ENCODE measurements at places on chromosomes 6 and 20.

DNA sequence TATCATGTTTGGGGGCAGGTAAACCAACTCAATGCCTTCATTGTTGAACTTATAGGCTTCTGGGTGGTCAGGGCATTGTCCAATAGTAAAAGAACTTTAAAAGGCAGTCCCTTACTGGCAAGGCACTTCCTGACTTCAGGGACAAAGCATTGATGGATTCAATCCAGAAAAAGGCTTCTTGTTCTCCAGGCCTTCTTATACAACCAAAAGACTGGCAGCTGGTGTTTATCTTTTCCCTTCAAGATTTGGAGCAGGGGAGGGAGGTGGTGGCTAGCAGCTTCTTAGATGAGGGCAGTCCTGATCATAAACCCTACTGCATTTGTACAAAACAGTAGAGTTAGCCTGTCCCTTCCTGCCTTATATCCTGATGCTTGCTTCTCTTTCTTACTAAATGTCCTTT is 57.5 kb downstream of the NCOA3 start:
- DNase-seq: no peak

DNA sequence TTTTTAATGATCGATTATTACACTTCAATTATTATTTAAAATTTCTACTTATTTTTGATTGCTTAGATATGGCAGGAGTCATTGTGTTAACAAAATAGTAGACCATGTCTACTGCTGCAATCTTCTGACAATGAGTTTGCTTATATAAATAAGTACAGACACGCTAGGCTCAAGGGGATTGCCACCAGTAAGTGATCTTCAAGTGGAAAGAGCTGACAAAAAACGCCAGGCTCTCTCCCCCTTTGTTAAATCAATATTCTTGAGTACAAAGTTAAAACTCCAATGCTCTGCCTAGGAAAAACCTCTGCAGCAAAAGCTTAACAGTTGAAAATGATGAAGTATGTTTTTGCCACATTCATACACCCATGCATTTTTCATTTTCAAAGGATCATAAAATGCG is 738.1 kb downstream of the HDGFL1 start:
- DNase-seq: no peak

GRCh38 chr20:47907031-47907675 is 121.9 kb upstream of the SULF2 start:
- no peak for DNase-seq

GRCh38 chr6:39057251-39058155 is 8.9 kb downstream of the GLP1R start:
- DNase-seq: no peak

DNA sequence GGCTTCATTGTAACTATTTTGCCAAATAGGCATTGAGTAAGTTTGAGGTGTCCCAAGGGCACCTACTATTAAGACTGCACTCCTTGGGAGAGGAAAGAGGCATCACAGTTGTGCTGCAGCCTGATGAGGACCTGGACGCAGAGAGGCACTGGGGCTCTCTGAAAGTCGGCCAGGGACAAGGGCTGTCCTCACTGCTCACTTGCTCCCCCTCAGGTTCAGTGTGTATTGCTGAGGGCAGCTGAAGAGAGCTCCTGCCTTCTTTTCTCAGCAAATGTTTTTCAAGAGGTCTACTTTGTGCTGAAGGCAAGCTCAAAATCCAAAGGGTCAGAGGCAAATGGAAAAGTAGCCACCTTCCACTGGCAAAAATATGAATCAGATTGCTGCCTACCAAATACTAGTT is 331.8 kb downstream of the RIMS1 start:
- DNase-seq: no peak

DNA sequence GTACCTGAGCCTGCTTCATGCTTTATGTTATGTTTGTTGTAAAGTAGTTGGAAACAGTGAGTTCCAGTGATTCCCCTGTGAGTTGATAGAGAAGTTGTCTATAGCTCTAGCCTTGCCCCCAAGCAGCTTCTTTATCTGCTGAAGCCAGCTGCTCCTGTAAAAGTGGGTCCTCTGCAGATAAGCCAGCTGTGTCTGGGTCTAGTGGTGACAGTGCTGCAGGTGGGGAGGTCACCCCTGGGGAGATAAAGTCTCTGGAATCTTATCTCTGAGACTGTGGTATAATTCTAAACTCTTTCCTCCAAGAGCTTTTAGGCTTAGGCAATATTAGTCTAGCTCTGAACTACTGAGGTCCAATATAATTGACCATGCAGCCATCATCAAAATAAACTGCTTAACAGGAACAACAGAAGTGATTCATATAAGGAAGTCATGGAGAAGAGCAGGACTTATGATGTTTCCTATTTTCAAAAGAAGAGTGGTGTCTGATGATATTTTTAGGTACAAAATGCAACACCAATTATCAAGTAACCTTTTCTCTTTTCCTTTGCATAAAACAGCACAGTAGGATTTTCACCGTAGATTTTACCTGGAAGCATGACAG is 44.2 kb upstream of the TMEM217 start:
- no peak for DNase-seq

DNA sequence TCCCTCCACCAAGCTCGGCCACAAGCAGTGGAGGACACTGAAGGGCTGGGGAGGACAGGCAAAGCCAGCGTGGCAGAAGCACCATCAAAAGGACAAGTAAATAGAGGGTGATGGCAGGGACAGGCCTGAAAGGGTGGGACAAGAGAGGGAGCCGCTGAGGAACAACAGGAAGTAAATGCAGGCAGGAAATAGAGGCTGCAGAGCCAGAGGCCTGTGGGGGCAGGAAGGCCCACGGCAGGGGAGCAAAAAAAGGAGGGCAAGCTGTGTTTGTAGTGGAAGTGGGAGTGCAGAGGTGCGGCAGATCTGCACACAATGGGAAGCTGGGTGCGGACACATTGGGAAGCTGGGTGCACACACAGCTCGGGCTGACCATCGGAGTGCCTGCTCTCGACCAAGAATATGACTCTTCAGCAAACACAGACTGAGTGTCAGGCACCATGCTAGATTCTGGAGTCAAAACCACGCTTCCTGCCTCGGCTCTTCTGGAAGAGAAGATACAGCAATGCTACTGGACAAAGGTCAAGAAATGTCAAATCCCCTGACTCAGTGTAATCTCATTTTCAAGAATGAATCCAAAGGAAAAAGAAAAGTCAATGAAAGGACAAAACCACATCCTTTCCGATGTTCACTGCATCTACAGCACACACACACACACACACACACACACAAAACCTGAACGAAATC is 40.4 kb upstream of the RAB22A start:
- DNase-seq: no peak

GRCh38 chr20:52552181-52552872 is 360.7 kb upstream of the ZFP64 start:
- no peak for DNase-seq

- DNase-seq: no peak
Measured at GRCh38 chr6:169881976-169882375, 130.6 kb downstream of the ERMARD start.

GRCh38 chr6:19059102-19059501 is 672.0 kb downstream of the RNF144B start:
- DNase-seq: no peak

DNA sequence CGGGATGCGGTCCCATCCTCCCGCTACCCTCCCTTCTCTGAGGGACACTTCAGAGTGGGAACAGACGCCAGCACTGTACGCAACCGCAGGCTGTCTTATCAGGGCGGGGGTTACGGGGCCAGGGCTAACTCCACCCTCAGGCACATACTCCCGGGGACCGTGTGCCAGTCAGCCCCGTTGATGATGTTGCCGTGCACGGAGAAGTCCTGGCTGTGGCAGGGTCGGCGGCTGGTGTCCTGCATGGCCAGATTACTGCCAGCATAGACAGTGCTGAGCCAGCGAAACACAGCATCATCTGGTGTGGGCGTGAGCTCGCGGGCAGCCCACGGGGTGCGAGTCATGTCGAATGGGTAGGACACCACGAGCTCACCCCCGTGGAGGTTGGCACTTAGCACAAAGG is 5.0 kb downstream of the CPXM1 start:
- DNase-seq: no peak

GRCh38 chr20:38798266-38798665 is 7.2 kb upstream of the PPP1R16B start:
- DNase-seq: no peak

GRCh38 chr6:149060300-149060984 is 257.1 kb upstream of the TAB2 start:
- no peak for DNase-seq

GRCh38 chr6:75349262-75349984 is 64.8 kb upstream of the TMEM30A start:
- no peak for DNase-seq

- DNase-seq: no peak
Measured at GRCh38 chr6:149716181-149716963, 1.5 kb downstream of the LATS1 start.

GRCh38 chr6:88380083-88380482 is 213.9 kb upstream of the CNR1 start:
- no peak for DNase-seq

- DNase-seq: no peak
Measured at GRCh38 chr6:10598084-10598960, 77.2 kb downstream of the GCNT2 start.

DNA sequence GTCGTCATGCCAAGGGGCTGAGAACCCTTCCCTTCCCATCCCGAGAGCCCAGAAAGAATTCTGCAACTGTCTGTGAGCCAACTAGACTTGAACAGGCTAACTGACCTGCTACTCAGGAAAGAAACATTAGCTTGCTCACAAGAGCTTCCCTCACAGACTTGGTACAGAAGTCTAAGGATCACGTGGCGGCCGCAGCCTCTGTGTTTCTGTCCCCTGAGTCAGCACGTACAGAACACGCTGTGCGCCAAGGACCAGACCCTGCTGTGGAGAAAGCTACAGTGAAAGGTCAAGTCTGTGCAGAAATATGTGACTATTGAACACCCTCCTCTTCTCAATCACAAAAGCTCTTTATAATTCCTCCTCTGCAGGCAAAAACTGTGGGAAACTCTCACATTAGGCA is 151.3 kb upstream of the QKI start:
- no peak for DNase-seq

- DNase-seq: no peak
Measured at GRCh38 chr6:45488889-45489288, 111.2 kb upstream of the SUPT3H start.

DNA sequence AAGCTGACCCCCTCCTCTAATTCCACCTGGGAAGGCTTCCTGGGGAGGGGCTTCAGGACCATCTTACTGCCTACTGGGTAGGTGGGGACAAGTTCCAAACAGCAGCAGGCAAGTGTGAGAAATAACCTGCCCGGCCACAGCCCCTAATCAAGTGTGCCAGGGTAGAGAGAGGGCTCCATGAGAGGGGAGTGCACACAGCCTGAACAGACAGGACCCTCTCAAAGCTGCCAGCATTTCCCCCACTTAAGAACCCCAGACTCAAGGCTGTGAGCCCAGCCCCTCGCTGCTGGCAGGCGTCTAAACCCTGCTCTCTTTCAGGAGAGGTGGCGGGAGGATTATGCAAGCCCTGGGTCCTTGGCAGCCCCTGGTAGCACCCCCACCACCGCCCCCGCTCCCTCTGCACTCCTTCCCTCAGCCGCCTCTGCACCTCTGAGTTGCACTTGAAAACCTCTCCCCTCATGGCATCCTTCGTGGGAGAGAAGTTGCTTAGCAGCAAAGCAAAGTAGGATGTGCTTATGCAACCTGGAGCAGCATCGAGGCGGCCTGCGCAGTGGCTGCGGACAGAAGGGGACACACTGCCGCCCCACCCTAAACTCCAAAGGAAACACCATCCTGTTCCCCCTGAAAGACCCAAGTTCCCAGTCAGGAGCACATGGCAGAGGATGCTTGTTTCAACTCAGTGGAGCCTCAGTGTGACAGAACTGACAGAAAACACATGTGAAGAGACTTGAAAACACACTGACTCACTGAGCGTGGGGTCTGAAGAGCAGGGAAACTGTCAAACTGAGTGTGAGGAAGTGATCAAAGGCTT is 10.5 kb downstream of the DDRGK1 start:
- no peak for DNase-seq

DNA sequence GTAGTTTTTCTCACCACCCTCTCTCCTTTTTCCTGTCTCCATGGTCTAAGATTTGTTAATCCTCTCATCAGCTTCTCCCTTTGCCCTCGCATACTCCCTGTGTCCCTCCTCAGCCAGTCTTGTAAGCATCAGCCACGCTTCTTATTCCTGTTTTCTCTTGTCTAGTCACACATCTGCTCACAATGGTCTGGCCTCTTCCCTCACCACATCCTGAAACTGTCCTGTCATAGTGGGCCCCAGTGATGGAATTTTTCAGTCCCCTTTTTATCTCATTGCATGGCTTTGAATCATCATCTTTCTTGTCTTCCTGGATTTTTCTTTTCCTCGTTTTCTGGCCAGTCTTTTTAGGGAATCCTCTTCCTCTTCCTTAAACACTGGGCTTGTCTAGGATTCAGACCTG is 57.2 kb downstream of the GFRA4 start:
- DNase-seq: no peak

DNA sequence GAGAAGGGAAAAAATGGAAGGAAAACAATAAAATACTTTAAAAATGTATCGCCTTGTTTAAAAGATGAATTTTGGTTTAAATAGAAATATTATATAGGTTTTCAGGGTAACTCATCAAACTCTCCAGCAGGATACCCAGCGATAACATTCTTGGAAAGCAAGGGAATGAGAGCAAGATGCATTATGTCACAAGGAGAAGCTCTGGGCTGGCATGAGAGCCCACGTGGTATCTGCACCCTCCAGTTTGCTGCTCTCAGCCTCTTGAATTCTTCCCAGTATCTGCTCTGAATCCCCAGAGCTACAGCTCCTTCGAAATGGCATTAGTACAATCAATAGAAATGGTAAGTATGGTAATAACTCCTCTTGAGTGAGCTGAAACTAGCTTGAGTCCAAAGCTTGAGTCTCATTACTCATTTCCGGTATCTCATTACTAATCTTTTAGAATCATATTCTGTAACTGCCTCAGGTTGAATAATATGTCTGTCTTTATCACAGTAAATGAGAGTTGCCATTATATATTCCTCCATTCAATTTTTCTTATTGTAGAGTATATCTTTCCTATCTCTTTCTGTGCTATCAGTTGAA is 4.9 kb upstream of the TMEM242 start:
- no peak for DNase-seq

- DNase-seq: no peak
Measured at GRCh38 chr20:34240693-34241615, at the start of gene ASIP. Gene ASIP (plus strand): TSS chr20:34241423. CDS start chr20:34260375, 18,952 bp downstream.

DNA sequence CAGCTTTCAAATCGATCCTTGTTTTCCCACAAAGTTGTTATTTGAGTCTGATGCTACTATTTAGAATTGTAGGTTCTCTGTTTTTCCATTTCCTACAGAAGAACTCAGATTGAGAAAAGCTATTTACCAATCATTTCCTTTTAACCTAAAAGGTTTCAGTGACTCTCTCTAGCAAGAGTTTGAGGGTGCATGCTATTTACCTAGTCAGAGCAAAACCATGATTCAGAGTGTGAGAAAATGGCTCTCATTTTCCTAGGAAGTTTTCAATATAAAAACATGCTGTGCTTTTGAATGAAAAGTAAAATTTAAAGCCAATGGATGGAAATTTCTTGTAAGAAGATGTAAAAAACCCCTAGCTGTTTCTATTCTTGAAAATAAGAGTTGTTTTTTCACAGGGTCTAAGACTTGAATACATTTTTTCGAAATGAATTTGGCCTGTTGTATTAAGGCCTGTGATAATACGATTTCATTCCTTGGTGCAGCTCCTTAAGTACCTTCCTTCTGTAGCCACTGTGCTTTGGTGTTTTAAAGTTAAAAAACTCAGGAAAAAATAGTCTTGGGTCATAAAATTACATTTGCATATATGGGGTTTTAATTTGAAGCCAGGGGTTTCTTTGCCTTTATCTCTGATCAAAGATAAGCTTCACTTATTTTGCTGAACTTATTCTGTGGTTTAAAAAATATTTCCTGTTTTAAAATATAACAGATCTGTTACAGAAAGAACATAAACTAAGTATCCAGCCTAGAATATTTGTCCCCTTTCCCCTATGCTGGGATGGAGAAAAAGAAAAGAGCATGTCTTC is 18.0 kb upstream of the RSPH3 start:
- DNase-seq: no peak

- DNase-seq: no peak
Measured at GRCh38 chr6:41502917-41503671, 43.1 kb upstream of the FOXP4 start.

Data from NCI-H2081 treated with DMSO at 0.1 percent for 48 hours (cell line).